ENCODE measurements at places on chromosomes 11 and 22.

GRCh38 chr22:37661160-37661924 is 2.8 kb downstream of the PDXP start:
- peak; percentile 52 for DNase-seq

GRCh38 chr11:99208813-99209212 is 188.1 kb downstream of the CNTN5 start:
- DNase-seq = no peak

DNA sequence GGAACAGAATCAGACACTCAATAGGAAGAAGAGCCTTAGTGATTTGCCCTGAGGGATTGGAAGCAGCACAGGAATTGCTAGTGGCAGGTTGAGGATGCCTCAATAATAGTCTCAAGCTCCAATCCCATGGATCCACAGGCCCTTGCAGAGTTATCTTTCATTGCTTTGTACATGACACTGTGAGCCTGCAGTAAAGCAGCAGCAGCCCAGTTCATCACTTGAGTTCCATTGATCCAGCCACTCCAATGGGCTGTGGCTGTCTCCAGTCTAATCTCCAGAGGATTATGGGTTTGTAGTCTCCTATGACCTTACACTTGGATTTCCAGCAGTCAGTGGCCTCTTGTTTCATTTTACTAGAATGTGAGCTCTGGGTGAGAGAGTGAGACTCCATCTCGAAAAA is 45.4 kb downstream of the AAMDC start:
- no peak for DNase-seq

DNA sequence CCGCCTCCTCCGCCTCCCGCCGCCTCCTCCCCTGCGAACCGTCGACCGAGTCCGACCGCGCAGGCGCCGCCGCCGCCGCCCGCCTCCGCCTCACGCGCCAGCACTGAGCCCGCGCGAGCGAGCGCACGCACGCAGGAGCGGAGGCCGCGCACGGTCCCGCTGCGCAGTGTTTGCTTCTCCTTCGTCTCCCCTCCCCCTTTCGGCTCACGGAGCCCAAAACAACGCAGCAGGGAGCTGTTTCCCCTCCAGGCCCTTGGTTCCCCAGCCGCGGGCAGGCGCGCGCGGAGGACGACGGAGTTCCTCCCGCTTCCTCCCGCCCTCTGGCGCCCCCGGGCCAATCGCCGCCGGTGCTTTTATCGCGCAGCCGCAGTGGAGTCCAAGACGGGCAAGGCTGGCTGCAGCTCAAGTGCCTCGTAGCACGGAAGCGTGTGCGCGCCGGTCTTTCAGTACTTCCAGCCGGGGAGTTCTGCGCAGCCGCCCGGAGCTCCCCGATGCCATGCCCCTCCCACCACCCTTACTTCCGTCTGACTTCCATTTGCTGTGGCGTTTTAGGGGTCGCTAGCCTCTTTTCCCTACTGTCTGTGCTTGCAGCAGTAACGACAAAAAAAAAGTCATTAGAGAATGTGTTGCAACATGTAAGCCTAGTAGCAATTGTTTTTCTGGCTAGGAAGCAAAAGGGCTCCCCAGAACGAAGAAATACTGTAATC is at the start of gene HNRNPUL2:
Gene HNRNPUL2, minus strand, starts transcription at position 293 of the 707 bp plus-strand sequence. CDS start 301 bp downstream, outside the sequence.
- peak; percentile 98 for DNase-seq

GRCh38 chr11:61728940-61729219 is 23.6 kb upstream of the MYRF start:
- no peak for DNase-seq

GRCh38 chr11:120883404-120884080 is 140.4 kb upstream of the TBCEL start:
- no peak for DNase-seq

GRCh38 chr11:130024361-130024760 is 21.7 kb upstream of the PRDM10 start:
- no peak for DNase-seq

DNA sequence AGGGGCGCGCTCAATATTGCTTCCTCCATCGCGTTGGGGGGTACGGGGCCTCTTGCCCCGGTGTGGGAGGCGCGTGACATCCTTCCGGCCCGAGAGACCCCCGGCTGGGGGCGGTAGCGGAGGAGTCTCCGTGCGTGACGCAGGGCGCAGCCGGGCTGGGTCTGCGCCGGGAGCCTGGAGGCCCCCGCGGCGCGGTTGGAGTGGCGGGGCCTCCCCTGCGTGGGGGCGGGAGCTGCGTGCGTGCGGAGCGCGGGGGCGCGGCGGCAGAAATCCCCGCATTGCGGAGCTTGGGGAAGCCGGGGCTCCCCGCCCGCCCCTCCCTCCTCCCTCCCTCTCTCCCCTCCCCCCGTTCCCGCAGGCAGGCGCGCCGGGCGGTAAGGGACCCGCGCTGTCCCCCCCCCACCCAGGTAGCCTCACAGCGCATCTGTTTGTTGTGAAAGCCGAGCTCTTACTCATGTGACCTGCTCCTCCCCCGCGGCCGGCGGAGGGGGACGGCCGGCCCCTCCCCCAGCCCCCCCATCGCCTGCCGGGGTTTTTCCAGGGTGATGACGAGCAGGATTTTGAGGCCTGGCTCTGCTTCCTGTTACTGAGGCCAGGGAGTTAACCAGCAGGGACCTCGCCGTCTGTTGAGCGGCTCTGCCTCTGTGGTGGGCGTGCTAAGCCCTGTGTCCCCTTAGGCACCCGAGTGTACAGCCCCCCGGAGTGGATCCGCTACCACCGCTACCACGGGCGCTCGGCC is 1.6 kb downstream of the PIM3 start:
- peak; percentile 84 for DNase-seq

DNA sequence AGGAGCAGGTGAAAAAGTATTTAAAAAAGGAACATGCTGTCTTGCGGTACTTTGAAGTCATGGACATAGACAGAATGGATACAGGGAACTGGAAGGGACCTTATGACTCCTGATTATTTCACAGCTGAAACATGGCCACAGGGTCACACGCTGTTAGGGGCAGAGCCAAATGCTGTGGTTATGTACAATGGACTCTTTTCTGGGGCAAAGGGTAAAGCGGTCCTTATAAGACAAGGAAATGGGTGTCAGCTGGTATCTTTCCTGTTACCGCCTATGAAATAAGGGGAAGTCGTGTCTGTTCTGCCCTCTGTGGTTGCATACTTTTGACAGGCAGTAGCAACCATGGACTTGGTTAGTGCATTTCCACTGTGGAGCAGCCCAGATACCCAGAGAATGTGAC is 12.8 kb upstream of the ST14 start:
- DNase-seq = no peak
